ENCODE measurements at places on chromosomes 3 and 15. TPM values are rescaled to one million over a fixed set of nuclear protein-coding genes. Genes with fewer than 3 reads are reported as not detected.

Gene ZNF197
- 13.8 TPM for total RNA-seq

Gene PRICKLE2
- 10.6 TPM for total RNA-seq

Gene C3orf33
- 6.1 TPM for total RNA-seq

Gene CAMK2N2
- total RNA-seq, result not detected

Gene ANKRD63
- total RNA-seq, result 0.42 TPM

Gene USP19
- total RNA-seq, result 62.8 TPM

Gene CNTN4
- total RNA-seq, result 1.7 TPM

Gene RLBP1
- total RNA-seq, result not detected

DNA sequence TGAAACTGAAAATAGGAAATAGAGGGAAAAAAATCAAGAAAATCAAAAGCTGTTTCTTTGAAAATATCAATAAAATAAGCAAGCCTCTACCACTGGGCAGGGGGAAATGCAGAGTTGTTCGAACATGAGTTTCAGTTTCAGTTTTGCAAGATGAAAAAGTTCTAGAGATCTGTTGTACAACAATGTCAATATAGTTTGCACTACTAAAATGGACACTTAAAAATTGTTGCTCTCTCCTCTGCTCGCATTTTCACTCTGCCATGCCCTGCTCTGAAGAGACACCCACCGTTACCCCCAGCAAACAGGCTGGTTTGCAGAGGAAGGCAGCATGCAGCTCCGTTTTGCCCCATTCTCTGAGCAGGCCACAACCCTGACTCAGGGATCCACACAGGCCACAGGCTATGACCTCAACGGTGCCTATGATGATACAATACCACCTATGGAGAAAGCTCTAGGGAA lies 64.5 kb downstream of the ZNF148 start:
- no peak for DNase-seq

- DNase-seq, result no peak
Observed at GRCh38 chr15:94059013-94059587, 172.3 kb upstream of the MCTP2 start.

- DNase-seq, result no peak
Observed at GRCh38 chr3:15467227-15468181, 40.1 kb downstream of the EAF1 start.

GRCh38 chr3:38455639-38456430 lies 2.1 kb downstream of the ACVR2B start:
- DNase-seq, result no peak

- DNase-seq, result no peak
Observed at GRCh38 chr3:186651678-186652215, 11.5 kb downstream of the FETUB start.

DNA sequence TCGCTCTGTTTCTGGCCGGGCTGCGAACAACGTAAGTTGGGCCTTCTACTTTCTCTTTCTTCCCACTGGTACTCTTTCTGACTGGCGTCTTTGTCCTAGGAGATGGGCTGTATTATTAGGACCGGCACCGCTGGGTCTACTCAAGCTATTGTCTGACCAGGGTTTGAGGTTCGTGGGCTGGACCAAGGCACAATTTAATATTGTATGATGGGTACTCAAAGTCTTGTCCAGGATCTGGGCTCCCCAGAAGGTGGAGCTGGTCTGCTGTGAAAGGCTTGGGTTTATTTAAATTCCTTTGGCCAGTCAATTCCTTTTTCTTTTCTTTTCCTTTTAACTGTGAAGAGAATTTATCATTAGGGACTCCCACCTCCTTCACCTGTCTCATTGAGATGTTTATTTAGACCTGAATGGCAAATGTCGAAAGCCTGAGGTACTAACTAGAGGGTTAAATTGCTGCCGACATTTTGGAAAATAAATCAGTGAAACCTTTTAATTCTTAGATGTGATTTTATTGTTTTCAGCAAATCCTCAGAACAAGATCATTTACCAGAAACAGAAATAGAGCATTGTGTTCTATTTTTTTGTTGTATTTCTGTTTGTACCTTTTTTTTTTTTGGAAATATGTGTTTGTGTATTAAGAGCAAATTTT lies 410 bp downstream of the LRRC49 start:
- peak; percentile 61 for DNase-seq

DNA sequence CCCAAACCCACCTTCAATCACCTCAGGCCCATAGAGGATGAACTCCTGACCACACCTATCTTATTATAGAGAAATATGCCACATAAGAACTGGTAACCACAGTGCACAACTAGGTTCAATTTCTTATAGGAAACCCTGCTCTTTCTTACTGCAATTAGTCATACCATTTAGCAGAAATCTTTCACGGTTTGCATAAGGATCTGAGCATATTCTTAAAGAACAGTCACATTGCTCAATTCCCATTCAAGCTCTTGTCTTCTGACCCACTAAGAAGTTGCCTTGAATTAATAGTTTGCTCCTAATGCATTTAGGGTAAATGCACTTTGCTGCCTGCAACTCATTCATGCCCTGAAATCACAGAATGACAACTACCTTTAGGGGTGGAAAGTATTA lies 9.2 kb downstream of the ERC2 start:
- no peak for DNase-seq

GRCh38 chr3:13005301-13005700 lies 67.9 kb downstream of the IQSEC1 start:
- DNase-seq, result no peak

DNA sequence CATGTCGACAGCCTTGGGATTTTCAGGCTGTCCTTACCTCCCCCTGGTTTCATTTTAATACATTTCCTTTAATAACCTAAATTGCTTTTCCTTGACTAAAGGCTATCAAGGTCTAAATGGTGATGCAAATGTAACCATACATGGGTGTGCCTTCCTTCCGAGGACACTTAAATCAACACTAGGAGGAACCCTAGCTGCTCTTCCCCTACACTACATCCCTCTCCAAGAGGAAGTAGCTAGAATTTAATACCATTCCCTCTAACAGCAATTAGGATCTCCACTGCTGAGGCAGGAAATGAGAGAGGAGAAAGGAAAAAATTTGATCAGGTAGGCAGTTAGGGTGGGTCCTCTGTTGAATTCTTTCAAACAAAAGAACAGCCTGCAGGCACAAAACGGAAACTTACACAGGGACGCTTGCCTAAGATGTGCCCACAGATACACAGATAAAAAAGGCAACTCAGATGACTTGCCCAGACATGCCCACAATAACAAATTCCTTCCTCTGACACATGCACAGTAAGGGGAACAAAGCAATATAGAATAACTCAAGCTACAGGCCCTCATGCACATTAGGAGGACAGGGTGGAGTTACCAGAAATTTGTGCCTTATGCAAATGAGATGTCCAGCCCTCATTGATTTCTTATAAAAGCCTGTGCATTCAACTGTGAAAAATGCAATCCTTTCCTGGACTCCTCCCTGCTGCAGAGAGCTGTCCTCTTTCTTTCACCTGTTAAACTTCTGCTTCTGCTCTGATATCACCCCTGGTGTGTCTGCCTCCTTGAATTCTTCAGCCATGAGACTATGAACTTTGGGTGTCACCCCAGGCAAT lies 1024.4 kb upstream of the CADM2 start:
- DNase-seq, result no peak

DNA sequence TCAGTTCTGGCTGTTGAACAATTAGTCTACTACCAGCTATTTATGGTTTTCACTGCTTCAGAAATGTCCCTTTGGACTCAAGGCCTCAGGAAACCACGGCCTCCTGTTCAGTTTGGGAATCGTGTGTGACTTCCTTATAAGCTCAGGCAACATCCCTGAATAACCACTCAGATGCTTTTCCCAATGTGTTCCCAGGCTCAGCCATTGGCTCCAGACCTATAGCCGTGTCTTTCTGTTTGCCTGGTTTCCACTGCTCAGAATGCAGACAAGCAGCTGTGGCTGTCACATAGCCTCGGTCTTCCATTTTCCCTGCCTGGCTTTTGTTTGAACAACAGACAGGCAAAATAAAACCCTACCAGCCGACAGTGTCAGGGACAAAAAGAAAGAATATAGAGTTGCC lies 63.2 kb upstream of the ATP2B2 start:
- DNase-seq, result no peak

GRCh38 chr3:46546896-46547440 lies 19.1 kb downstream of the LRRC2 start:
- DNase-seq, result no peak

DNA sequence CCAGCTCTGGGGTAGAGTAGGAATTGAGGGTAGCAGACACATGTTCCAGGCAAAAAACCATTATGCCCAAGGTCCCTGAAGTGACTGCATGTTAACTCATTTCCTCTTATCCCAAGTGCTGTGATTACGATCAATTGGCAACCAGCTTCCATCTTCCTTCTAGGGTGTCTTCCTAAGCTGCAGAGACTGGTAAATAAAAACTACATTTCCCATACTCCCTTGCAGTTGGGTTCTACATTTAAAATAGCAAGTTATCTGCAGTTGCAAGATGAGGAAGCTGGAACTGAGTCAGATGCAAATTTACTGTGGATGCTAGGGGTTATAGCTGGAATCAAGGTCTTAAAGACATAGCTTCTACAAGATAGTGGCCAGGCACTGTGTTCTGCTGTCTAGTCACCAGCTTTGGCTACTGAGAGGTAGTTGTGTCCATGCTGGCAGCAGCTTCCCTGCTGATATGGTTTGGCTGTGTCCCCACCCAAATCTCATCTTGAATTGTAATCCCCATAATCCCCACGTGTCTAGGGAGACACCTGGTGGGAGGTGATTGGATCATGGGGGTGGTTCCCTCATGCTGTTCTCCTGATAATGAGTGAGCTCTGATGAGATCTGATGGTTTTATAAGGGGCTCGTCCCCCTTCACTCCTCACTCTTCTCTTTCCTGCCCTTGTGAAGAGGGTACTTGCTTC lies 51.3 kb upstream of the FBN1 start:
- no peak for DNase-seq

- no peak for DNase-seq
Observed at GRCh38 chr15:29094711-29095110, 174.9 kb downstream of the NSMCE3 start.

DNA sequence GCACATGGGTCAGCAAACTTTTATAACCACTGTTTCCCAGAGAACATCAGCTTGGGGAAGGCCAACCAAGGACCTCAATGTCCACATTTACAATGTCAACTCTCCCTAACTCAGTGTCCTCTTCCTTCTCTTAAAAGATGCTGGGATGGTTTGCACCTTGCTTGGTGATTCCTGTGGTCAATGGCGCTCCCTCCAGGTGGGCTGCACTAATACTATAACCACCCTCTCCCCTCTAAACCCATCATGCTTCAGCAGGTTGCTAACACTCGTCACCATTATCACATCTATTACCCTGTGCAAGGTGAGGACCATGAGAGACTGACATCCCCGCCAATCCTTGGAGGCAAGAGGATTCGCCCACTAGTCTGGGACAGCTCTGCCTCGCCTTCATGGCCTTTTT lies 65.2 kb downstream of the FRMD5 start:
- no peak for DNase-seq

DNA sequence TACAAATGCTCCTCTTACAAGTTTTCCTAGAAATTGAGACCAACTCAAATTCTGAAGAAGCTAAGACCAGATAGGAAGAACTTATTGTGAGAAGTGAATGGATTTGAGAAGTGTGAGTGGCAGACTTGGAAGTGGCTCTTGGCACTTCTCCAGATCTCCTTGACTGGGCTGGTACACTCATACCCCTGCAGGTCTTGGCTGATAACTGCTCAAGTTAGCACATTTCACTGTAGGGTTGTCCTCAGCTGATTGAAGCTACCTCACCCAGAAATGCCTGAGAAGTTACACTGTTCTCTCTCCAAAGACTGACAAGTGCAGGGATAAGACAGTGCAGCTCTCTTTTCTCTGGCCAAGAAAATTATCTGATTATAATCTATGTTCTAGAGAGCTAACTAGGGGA lies 16.5 kb upstream of the CLDN1 start:
- DNase-seq, result no peak

DNA sequence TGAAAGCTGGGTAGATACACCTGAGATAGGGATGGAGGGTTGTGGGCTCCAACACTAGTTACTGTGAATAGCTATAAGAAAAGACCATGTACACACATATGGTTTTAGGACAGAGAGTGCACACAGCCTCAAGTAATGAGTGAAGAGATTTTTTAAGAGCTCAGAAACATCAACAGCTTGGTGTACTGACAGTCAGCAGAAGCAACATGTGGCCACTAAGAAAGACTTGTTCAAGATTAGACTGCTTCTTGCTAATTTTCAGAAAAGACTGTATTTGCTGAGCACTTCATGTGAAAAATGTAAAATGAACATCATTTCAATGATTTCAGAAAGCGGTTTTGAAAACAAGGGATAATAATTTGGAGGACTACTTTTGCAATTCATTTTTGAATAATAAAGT lies 10.3 kb downstream of the ANKRD28 start:
- no peak for DNase-seq

DNA sequence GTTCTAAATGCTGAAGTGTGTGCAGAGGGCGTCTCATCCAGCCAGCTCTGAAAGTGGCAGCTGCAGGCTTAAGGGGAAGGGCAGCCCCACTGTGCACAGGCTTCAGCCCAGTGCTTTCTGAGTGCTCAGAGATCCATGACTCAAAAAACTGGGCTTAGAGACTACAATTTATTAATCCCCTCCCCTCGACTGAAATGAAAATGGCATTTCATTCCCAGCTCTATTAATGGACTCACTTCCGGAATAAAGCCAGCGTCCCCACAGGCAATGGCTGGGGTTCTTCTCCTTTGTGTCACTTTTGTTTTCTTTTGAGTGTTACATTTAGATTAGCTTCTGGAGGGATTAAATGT lies 55.5 kb upstream of the PLXNA1 start:
- DNase-seq, result no peak

GRCh38 chr3:73068419-73068818 lies 7.0 kb downstream of the EBLN2 start:
- no peak for DNase-seq

GRCh38 chr15:90640862-90641261 lies 76.3 kb upstream of the BLM start:
- no peak for DNase-seq

GRCh38 chr15:68819495-68820294 lies 1.0 kb downstream of the ANP32A start:
- DNase-seq, result peak; percentile 76

DNA sequence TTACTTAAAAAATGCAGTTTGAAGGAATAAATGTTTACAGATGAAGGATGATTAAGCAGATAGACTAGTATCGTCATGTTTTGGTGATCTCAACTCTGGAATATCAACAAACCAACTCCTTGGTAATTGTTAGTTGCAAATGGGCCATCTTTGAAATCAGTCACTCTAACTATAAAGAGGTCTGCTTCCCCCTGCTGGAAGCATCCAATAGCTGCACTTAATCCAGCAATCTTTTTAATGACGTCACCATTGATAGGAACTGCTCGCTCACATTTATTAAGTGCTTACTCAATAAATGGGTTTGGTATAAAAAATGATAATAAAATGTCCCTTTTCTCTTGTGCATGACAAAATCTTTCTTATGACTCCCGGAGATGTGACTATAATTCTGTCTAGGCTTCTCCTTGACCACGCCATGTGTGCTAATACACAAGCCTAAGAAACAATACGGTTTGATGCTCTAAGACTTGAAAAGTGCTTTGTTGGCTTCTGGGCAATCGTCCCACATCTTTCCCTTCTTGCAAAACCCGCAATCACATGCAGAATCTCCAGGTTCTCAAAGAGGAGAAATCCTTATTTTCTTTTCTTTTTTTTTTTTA lies 227.6 kb upstream of the POU1F1 start:
- DNase-seq, result no peak
